Smooth muscle cell of the coronary artery (primary cell): ENCODE measurements at places on chromosomes 5 and 9. TPM values are rescaled to one million over a fixed set of nuclear protein-coding genes. Genes with fewer than 3 reads are reported as not detected.

The PDE6A gene
- under 0.01 TPM in 1 of 2 replicates, not detected in the other for total RNA-seq

The ABLIM3 gene
- total RNA-seq, result 6.5 and 13.8 TPM in 2 replicates

The C8G gene
- total RNA-seq, result not detected in 2 replicates

The MRPL36 gene
- 46.8 and 79.4 TPM in 2 replicates for total RNA-seq

The C7 gene
- 15.8 and 132 TPM in 2 replicates for total RNA-seq
